Panc1 (cell line): ENCODE measurements at places on chromosomes 12 and 14.
A peak's percentile ranks its signal among the peaks of the same experiment; 100 is the strongest.

- no peak for DNase-seq
These were observed 331.4 kb downstream of the BCAT1 start for GRCh38 chr12:24617471-24617870.

GRCh38 chr14:88955455-88955854, 131.0 kb downstream of the TTC8 start:
- no peak for DNase-seq

DNA sequence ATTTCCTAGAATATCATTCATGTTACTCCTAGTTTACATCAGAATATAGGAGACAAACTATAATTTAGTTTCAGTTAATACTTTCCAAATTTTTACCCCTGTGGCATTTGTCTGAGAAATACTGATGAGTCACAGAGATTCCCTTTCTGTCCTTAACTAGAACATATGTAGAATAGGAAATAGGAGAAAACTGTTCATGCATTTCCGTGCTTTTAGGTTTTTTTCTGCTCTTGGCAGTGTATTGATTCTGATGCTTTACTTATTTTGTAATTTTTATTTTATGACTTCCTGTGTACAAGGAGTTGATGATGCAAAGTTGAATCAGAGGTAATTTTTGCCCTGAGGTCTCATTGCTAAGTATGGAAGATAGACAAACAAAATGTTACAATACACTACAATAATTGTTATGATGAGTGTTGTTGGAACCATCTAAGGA, 23.0 kb downstream of the MNAT1 start:
- DNase-seq = peak; percentile 38

- DNase-seq = no peak
These were observed 22.4 kb downstream of the DDX47 start for GRCh38 chr12:12835378-12836146.

DNA sequence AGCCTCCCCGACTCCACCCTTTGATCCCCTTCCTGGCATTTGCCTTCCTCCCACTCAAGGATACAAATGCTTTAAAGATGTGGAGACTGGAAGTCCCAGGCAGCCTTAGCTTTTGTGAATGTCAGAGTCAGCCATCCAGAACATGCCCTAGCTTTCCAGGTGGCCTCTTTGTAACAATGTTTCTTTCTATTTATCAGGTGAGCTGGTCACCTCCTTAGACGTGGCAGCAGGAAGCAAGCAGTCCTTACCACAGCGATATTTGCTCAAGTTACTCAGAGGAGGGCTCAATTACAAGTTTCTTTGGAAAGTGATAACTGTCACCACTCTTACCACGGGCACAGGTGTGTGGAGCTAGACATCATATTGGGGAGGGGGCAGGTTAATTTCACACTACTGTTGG, 4.9 kb downstream of the GALNT6 start:
- DNase-seq = no peak

DNA sequence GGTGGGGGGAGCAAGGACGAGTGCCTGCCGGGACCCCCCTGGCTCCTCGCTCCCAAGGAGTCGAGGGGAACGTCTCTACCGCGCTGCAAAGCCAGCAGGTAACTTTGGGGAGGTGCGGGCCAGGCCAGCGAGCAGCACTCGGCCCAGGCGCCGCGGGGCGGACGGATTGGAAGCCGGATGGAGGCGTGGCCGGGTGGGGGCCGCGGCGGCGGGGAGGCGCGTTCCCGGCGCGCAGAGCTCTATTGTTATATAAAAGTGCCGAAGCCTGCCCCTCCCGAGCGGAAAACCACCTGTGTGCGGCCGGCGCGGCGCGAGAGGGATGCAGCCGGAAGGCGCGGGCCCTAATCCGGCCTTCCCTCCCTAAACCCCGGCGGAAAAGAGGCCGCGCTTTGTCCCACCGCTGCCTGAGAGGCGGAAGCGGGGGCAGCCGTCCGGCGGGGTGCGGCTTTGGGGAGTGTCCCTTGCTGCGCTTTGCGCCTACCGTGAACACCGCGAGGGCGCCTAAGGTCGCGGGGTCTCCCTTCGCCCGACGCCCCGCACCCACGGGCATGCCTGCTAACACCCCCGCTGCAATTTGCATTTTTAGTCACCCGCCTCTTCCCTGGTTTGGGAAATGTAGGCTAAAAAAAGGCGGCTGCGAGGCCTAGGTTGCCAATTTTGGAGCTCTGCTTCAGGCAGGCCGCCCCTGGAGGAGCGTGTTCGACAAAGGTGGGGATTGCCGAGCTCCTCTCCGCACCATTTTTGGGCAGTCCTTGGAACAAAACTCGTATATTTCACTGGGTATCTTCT, 1.7 kb upstream of the DUSP6 start:
- no peak for DNase-seq

- DNase-seq = no peak
These were observed 151.8 kb upstream of the HMGA2 start for GRCh38 chr12:65672441-65672840.

GRCh38 chr12:105982022-105982421, 156.7 kb downstream of the NUAK1 start:
- no peak for DNase-seq

- no peak for DNase-seq
These were observed 4.9 kb upstream of the NECAP1 start for GRCh38 chr12:8077207-8077606.

DNA sequence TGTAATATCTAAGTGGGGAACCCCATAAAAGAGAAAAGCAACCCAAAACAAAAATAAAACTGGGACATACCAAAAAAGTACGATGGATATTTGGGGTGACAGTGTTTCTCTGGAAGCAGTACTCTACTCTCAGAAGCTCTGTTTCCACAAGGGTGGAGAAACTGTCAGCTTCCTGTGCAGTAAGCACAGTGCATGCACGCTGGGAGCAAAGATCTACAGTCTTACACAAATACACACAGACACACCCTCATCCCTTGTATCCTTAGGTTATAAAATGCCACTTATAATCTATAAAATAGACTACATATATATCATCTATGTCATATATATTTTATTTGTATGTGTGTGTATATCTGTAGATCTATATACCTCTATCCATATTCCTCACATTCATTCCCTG, 225.8 kb upstream of the SOX5 start:
- no peak for DNase-seq

DNA sequence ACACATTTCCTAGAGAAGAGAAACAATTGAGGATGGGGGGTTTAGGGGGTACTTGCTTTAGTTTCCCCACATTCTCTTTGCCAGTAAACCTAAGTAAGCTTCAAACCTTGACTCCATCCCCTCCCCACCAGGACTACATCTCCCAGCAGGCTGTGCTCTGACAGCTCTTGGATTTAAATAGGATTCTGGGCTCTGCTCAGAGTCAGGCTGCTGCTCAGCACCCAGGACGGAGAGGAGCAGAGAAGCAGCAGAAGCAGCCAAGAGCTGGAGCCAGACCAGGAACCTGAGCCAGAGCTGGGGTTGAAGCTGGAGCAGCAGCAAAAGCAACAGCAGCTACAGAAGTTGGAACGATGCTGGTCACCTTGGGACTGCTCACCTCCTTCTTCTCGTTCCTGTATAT, 20.6 kb downstream of the RDH12 start:
- no peak for DNase-seq

DNA sequence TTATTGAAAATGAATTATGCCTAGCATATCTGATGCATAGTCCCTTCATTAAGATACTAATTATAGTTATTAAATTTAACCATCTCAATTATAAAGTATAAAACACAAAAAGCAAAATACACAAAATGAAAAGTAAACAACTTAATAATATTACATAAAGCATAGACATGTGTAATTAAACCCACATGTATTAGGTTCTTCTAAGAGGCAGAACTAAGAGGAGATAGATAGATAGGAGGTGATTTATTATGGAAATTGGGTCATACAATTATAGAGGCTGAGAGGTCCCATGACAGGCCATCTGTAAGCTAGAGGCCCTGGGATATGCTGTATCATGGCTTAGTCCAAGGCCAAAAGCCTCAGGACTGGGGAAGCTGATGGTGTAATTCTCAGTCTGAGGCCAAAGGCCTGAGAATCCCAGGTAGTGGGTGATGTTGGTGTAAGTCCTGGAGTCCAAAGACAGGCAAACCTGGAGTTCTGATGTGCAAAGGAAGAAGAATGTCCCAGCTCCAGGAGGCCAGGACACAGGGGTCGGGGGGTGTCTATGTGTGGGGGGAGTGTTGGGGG, 953.3 kb downstream of the TRHDE start:
- no peak for DNase-seq

GRCh38 chr12:846421-846820, 94.0 kb downstream of the WNK1 start:
- no peak for DNase-seq

DNA sequence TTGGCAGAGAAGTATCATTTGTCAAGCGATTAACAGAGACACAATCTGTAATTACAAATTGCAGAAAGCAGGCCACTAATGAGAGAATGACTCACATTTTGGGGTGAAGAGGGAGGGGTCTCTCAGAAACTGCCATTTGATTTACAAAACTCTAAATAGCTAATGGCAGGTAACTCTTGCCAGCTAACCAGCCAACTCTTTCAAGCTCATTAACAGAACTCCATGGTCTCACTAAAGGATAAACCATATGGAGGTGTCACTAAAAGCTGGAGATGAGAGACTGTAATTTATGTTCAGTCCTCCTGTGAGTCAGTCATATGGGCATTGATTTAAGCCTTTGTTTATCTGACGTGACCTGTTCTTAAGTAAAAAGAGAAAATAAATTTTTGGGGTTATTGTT, 336.4 kb downstream of the FOXG1 start:
- no peak for DNase-seq

- no peak for DNase-seq
These were observed 251.4 kb downstream of the EGLN3 start for GRCh38 chr14:33699300-33699983.
